ENCODE measurements at places on chromosomes 6 and 20.
A peak's percentile ranks its signal among the peaks of the same experiment; 100 is the strongest.

GRCh38 chr6:25239498-25239897 is 39.7 kb upstream of the CARMIL1 start:
- DNase-seq = no peak

DNA sequence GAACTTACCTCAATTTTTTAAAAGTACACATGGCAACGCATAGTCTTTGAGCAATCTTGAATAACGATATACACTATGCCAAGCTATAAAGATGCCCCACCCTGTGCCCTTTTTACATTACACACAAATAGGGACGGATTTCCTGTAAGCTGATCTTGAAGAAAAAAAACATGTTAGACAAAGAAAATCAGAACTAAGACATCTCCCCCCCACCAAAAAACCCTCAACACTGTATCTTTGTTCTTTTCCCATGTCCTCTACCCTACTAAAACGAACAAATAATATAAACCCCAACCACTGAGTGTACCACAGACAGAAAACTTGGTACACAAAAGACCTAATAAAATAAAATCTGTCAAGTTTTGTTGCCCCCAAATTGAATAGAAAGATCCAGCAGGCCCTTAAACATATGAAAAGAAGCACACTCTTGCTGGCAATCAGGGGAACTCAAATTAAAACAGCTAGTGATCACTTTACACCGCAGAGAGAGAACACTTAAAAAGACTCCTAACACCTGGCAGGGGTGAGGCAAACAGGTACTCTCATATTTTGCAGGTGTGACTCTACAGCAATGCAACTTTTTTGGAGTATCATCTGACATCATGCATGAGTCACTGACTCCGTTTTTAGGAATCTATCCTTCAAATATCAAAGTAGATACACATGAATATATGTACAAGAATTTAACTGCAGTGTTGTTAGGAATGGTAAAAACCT is 29.6 kb downstream of the BACH2 start:
- no peak for DNase-seq

DNA sequence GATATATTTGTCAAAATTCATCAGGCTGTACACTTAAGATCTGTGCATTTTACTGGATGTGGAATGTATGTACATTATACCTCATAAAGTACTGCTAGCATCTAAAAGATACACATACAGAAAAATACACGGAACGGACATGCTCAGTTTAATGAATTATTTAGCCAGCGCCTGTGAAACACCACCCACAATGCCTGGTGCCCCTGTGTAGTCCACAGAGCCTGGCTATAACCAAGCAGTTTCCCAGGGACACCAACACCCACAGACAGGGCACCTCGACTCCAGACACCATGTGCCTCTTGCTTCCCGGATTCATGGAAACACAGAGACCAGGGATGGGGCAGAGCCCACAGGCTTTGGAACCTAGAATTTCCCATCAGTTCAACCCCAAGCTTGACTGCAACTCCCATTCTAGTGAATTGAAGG is 17.4 kb upstream of the ARMC12 start:
- DNase-seq = no peak

- DNase-seq = peak; percentile 73
Observed at GRCh38 chr6:153231048-153231646, 100.1 kb upstream of the RGS17 start.

- no peak for DNase-seq
Observed at GRCh38 chr6:166443166-166443565, 60.4 kb upstream of the MPC1 start.

- no peak for DNase-seq
Observed at GRCh38 chr20:6908673-6909072, 141.2 kb downstream of the BMP2 start.

DNA sequence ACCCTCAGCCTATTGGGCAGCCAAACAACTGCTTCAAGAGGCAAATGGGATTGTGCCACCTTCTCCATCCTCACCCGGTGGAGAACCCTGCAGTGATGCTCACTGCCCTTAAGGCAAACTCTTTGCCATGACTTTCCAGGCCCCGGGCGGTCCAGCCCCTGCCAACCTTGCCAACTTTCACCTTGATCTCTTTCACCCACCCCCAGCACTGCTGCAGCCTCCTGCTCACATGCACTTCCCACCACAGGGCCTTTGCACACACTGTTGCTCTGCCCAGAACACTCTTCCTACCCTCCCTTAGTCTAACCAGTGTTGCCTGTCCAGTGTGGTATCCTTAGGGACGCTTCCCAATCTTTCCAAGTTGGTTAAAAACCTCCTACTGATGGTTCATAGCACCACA is 221.1 kb downstream of the EYA2 start:
- DNase-seq = no peak

DNA sequence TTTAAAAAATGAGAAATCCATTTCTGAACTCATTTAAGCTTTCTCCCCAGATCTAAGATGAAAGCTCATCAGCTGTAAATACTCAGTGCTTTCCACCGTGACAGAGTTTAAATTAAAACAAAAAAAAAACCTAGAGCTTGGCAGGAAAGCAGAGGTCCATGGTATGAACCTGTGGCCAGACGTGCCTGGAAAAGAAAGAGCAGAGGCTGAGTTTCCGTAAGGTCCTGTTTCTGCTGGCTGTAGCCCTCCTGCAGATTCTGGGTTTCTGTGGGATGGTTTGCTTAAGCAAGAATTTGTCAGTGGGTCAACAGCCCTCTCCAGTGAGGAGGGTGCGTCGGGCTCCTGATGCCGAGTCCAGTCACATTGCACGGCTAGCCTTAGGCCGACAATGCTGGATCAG is 383.2 kb downstream of the SAMD5 start:
- DNase-seq = no peak

DNA sequence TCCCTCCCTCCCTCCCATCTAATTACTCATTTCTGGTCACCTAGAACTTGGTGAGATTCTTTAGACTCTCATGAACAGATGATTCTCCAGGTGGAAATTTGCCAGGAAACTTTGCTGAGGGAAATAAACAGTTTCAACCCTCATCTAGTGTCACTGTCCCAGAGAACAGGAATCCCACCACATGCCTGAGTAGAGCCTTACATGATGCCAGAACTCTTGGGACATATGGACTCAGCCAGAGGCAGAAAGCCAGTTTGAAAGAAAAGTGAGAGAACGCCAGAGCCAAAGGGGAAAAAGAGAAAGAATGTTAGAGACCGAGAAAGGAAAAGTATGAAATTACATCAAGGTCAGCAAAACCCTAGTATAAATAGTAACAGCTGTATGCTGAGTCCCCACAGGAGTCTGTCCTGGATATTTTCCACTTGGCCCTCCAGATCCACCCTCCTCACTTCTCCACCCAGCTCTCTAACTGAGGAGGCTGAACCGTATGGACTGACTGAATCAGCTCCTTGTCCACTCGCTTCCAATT is 127.5 kb upstream of the COL21A1 start:
- DNase-seq = no peak

- DNase-seq = peak; percentile 45
Observed at GRCh38 chr6:26457264-26457805, 420 bp upstream of the BTN2A1 start.

- DNase-seq = no peak
Observed at GRCh38 chr6:40988634-40989033, 50.4 kb downstream of the UNC5CL start.

- DNase-seq = no peak
Observed at GRCh38 chr6:46927066-46927465, 5.3 kb upstream of the ADGRF5 start.

DNA sequence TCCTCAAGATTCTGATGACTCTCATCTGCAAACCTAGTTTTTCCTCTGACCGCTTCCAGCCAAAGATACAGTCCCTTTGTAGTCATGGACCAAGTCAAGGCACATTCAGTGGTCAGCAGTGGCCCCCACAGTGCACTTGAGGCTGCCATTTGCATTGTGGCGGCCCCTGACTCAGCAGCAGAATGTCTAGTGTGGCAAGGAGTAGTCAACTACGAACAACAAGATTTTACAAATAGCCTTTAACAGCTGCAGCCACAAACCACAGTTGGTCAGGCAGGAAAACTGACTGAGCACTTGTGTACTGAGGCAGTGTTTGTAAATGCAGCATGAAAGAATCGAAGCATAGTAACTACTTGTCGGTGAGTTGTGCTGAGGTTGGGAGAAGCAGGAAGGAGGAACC is 49.6 kb downstream of the SLC2A12 start:
- DNase-seq = no peak

DNA sequence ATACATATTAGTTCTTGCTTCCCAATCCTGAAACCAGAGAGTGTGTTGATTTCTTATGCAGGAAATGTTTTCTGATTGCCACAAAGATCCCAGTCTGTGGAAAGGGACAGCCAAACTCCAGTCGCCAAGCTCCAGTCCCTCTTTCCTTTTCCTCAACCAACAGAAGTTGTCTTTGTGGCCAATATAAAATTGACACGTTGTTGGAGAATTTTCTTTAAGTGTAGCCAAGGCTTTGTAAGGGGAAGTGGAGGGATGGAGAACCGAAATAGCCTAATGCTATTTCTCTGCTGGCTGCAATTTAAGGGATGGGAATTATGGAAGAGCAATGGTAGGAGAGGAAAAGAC is 5.4 kb downstream of the ADGRB3 start:
- no peak for DNase-seq

- no peak for DNase-seq
Observed at GRCh38 chr6:46054516-46054915, 38.9 kb upstream of the CLIC5 start.

DNA sequence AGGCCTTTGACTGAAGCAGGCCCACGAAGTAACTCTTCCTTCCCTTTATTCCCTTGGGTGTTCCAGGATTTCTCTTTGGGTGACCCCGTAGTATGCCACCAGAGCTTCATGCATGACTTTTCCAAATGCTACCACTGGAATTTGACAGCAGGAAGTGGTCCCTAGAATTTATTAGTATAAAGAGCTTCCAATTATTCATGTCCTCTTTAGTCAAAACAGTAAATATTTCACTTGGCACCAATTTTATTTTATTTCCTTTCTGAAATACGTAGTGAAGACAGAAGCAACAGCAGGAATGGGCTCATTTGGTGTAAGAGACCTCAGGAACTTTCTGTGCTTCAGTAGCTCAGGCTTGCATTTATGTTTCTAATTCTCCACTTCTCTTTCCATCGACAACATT is 151.3 kb downstream of the LCA5 start:
- no peak for DNase-seq

Data from hepatocyte (in vitro differentiated cells).